Thymus (tissue), 14 donors: ENCODE measurements at places on chromosomes 7 and 10. TPM values are rescaled to one million over a fixed set of nuclear protein-coding genes. Genes with fewer than 3 reads are reported as not detected.

- no peak for DNase-seq
- no peaks in the 10 kb centered on the region for H3K4me1 ChIP-seq
- H3K36me3 ChIP-seq = no peaks in the 10 kb centered on the region
- H3K27me3 ChIP-seq = no peaks in the 10 kb centered on the region
- no peak overlapping the region for H3K4me3 ChIP-seq
These were observed 52.7 kb downstream of the TAS2R16 start for GRCh38 chr7:122942765-122943164.

- no peaks in the 10 kb centered on the region for H3K36me3 ChIP-seq
- H3K27me3 ChIP-seq = no peaks in the 10 kb centered on the region
- H3K4me1 ChIP-seq = no peaks in the 10 kb centered on the region
- no peak overlapping the region for H3K4me3 ChIP-seq
- DNase-seq = no peak
These were observed 50.4 kb upstream of the ARHGAP21 start for GRCh38 chr10:24773939-24774589.

Gene UCMA
- total RNA-seq = 0.52 TPM

- no peaks in the 10 kb centered on the region for H3K4me1 ChIP-seq
- DNase-seq = no peak
- no peak overlapping the region for H3K27ac ChIP-seq
- H3K27me3 ChIP-seq = no peaks in the 10 kb centered on the region
- H3K4me3 ChIP-seq = no peak overlapping the region
These were observed 41.5 kb upstream of the PIK3CG start for GRCh38 chr7:106823631-106824030.

- H3K4me3 ChIP-seq = no peak overlapping the region
- H3K27me3 ChIP-seq = no peaks in the 10 kb centered on the region
- H3K27ac ChIP-seq = no peak overlapping the region
These were observed 13.9 kb upstream of the AGR2 start for GRCh38 chr7:16818732-16819131.

GRCh38 chr7:63073736-63074135 is 924.9 kb upstream of the ZNF722 start:
- no peak overlapping the region for H3K27ac ChIP-seq
- no peaks in the 10 kb centered on the region for H3K36me3 ChIP-seq
- no peak overlapping the region for H3K4me3 ChIP-seq
- no peaks in the 10 kb centered on the region for H3K27me3 ChIP-seq

GRCh38 chr7:81527651-81528050 is 242.2 kb downstream of the HGF start:
- H3K4me1 ChIP-seq = no peaks in the 10 kb centered on the region
- no peak overlapping the region for H3K4me3 ChIP-seq
- no peak overlapping the region for H3K27ac ChIP-seq

Gene EGFR
- 14.2 TPM for total RNA-seq
